H7 (cell line): ENCODE measurements at places on chromosomes 6 and 20.

DNA sequence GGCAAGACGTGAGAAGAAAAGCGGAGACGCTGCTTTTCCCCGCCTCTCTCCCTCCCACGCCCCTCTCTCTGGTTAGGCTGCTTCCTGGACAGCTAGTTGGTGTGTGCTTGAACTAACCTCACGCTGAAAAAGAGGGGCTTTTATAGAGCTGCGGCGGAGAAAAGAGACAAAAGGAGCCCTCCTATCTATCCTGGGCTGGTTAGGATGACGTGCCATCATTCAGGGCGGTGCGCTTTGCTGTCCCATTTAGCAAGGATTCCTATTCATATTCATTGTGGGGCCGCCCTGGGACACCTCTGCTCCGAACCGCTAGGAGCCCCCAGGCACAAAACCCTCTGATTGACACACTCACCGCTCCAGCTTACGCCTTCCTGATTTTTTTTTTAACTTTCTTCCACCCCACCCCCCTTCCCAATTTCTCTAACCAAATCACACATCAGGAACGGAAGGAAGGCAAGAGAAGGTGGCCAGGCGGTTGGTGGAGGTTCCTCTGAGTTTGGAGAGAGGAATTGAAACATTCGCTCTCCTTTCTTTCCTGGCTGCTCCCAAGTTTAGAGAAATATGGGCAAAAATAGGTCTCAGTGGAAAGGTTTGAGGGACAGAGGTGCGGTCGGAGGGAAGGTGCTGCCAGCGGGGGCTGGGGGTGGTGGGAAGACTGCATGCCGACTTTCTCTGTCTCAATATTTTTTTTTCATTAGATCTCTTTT, at the start of gene OLIG3:
OLIG3 (minus strand) TSS at position 114 of the 707 bp plus-strand sequence. CDS start 224 bp downstream, outside the sequence.
- DNase-seq = peak; percentile 85

DNA sequence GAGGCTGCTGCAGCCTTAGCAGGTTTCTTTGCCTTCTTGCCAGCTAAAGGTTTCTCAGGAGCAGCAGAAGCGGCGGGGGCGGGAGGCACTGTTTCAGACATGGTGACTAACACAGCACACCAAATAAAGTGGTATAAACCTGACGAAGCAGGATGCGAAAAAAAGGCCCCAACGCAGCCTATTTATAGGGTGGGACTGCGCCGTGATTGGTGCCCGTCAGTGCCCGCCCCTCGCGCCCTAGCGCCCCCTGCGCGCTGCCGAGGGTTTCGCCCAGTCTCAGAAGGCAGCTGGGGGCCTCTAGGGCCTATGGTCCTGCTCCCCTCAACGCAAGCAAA, 55.0 kb downstream of the TRIM38 start:
- peak; percentile 58 for DNase-seq

GRCh38 chr6:29864037-29864810, 36.6 kb downstream of the HLA-G start:
- peak; percentile 78 for DNase-seq

- no peak for DNase-seq
Observed at GRCh38 chr6:73537677-73538076, 16.8 kb upstream of the EEF1A1 start.

DNA sequence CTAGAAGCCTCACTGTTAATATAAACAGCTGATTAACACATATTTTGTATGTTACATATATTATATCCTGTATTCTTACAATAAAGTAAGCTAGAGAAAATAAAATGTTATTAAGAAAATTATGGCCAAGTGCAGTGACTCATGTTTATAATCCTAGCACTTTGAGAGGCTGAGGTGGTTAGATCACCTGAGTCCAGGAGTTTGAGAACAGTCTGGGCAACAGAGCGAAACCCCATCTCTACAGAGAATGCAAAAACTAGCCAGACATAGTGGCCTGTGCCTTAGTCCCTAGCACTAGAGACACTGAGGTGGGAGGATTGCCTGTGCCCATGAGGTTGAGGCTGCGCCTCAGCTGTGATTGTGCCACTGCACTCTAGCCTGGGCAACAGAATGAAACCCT, 81.9 kb downstream of the NCOA3 start:
- no peak for DNase-seq

DNA sequence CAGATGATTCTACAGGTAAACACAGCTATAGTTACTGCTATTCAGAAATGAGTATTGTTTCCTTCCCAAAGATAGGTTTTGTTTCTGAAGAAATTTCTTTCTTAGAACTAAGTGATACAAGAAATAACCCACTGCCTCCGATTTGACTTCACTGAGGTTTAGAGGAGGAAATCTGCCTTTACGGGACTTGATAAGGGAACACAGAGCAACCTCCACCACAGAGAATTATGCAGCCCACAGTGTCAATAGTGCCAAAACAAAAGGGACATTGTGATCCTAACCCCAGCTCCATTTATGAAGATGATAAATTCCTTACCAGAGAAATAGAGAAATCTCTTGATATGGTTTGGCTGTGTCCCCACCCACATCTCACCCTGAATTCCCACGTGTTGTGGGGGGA, 164.6 kb downstream of the ZNF217 start:
- DNase-seq = no peak

DNA sequence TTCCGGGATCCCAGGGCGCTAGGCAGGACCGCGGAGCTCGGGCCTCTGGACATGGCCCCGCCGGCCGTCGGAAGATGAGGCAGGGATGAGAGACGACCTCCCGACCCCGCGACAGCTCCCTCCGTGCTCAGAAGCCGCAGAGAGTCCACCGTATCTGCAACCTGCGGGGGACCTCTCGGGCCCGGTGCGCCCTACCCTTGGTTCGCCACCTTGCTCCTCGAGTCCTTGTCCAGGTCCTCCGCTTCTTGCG, 301 bp downstream of the PPP1R3D start:
- DNase-seq = no peak

- peak; percentile 82 for DNase-seq
Observed at GRCh38 chr6:124961777-124962638, at the start of gene RNF217. Gene RNF217, plus strand, starts transcription at chr6:124962437. Its CDS starts 108 bp downstream, at chr6:124962545.

DNA sequence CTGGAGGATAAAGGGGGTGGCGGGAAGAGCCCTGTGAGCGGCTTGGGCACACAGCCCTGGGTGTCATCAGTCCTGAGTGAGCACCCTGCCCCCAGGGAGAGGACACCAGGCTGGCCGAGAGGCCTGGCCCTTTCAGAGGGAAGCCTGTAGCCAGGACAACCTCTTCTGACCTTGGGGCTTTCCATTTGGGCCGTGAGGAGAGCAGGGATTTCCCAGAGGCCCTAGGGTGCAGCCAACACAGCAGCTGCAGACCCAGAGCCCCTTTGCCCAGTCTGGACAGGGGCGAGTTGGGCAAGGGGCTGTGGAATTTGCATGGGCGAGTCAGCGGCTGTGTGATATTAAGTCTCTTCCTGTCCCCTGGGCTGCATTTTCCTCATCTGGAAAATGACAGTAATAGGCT, 6.3 kb downstream of the MAP1LC3A start:
- no peak for DNase-seq

- no peak for DNase-seq
Observed at GRCh38 chr6:74705451-74705850, 500.4 kb downstream of the COL12A1 start.

DNA sequence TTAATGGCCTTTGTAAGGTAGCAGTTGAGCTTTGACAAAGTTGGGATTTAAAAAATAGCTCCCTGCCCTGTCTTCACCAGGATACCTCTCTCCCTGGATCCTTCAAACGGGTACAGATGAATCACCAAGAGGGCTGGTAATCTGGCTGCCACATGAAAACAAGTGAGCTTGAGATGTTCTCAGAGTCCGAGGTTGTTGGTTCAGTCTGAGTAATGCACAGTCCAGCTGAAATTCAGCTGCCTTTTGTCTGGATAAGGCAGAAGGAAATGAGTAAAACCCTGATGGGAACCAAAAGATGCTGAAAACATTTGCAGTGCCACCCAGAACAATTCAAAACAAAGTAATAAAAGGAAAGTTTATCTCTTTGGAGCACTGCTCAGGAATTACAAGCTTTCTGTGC, 86.8 kb downstream of the GJA1 start:
- DNase-seq = no peak

- no peak for DNase-seq
Observed at GRCh38 chr20:46913329-46914044, 18.8 kb downstream of the EYA2 start.

DNA sequence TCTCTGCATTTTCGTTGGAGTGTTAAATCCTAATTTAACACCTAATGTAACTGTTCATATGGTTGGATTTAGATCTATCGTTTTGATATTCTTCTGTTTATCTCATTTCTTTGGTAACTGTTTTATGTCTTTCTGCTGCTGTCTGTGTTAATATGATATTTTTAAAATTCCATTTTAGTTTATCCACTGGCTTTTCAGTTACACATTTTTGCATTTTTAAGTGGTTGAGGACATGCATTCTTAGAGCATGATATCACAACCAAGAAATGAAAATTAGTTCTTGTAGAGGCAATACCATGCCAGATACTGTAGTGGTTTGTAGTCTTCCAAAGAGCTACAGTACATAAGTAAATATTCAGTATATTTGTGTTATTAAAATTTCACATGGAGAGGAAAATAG, 58.6 kb downstream of the LIN28B start:
- DNase-seq = no peak

GRCh38 chr20:11204926-11205768, 531.3 kb upstream of the JAG1 start:
- DNase-seq = peak; percentile 16

DNA sequence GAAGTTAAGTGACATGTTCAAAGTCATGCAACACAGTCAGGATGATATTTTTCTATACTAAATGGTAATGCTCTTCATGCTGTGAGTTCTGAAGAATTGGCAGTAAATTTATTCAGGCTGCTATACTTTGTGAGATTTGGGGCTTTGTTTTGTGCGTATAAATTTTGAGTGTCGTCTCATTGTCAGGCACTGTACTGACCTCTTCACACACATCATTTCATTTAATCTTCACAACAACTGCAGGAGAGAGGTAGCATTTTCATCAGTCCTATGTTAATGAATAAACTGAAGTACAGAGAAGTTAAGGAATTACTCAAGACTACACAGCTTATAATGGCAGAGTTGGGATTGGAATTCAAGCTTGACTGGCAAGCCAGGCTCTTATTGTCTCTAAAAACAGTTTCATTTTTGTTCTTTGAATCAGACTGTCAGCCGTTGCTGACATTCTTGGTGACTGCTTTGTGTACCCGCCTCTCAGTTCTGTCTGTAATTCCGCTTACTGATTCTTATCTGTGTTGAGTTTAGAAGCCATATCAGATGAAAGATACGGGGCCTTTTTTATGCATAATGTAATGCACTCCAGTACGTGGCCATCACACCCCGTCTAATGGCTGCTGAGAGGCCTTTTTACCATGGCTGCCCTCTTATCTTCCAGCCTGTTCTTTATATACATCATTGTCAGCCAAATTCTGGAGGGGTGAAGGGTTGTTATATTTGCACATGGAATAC, 274.9 kb downstream of the UTRN start:
- no peak for DNase-seq

DNA sequence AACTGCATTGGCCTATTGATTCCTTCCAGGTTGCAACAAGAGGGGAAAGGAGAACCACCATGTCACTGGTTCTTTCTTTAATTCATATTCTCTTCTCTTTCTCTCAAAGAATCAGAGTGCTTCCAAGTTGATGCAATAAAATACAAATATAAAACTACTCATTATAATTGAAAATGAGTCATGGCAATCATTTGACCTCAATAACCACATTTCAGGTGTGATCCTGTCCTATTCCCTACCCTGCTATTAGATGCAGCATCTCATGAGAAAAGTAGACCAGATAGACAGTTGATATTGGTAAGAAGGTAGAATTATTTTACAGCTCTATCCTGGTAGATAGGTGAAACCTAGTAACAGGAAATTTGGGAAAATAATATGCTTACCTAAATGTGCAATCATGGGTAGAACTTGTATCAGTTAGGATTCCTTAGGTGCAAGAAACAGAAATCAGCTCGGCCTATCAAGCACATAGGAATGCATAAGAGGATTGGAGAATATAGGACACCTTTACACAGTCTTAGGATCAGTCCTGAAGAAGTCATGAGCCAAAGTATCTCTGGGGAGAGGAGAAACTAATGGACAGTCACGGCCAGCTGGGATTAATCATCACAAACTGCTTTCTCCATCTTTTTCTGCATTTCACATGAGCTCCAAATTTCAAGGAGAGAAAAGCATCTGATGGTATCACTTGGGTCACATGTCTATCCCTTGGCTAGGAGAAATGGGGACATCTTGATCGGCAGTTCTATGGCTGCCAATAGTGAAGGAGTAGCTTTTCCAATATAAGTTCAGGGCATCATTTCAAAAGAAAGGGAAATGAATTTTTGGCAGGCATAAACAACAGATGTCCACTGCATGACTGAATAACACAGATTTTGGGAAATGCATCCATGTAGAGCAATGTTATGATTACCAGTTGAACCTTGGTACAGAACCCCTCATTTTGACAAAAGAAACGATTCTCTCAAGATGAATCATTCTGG, 19.3 kb upstream of the RNF146 start:
- no peak for DNase-seq

GRCh38 chr6:137172734-137173431, 561 bp downstream of the IL22RA2 start:
- no peak for DNase-seq

DNA sequence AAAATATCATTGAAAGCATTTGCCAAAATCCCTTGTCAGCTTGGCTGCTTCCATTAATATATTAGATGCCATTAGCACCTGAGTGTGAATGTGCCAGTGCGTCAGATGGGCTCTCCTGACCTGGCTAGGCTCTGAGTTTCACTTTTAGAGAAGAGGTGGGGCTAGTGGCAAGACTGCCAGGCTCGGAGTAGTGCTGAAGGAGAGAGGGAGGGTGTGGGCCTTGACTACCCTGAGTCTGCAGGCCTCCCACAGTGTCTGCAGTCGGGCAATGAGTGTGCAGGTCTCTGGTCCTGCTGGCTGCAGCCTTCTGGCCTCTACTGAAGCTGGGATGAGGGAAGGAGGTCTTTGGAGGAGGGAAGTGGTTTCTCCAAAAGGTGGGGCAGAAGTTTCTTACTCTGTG, 34.6 kb upstream of the PNPLA1 start:
- peak; percentile 68 for DNase-seq

DNA sequence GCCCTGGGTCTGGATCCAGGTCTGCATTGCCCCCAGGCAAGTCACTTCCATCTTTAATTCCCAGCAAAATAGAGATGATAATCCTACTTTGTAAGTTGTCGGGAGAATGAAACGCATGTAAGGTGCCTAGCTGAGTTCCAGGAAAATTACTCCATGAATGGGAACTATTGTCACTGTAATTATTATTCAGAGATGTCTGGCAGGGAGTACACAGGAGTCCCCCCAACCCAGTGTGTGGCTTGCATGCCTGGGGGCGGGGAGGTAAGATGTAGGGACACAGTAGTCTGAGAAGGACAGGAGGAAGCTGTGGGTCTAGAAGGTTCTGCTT, 85.4 kb downstream of the CD40 start:
- DNase-seq = no peak

- no peak for DNase-seq
Observed at GRCh38 chr20:56676001-56676400, 46.9 kb downstream of the TFAP2C start.

- no peak for DNase-seq
Observed at GRCh38 chr6:150635906-150636514, 36.3 kb downstream of the PLEKHG1 start.

DNA sequence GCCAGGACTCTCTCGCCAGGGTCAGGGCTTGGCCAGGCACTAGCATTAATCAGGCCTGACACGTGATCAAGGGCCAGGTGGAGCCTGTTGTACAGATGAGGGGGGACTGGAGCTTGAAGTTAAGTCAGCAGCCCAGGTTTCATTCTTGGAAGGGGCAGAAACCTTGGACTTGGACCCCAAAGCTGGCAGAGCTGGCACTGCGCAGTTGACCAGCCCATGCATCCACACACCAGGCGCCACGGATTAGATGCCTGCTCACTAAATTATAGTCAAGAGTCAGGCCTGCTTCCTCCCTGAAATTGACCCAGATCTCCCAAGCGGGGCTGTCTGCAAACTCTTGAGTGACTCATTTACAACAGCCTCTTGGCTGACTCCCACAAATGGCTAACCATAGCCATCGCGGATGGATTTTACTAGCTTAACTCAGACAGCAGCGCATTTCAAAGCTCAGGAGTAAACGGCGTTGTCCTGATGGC, 4.1 kb upstream of the TAF4 start:
- no peak for DNase-seq
